Skeletal muscle cell (primary cell): ENCODE measurements at places on chromosomes 7 and 10.

- DNase-seq: no peak
Measured at GRCh38 chr7:97337849-97338248, 220.4 kb downstream of the SDHAF3 start.

DNA sequence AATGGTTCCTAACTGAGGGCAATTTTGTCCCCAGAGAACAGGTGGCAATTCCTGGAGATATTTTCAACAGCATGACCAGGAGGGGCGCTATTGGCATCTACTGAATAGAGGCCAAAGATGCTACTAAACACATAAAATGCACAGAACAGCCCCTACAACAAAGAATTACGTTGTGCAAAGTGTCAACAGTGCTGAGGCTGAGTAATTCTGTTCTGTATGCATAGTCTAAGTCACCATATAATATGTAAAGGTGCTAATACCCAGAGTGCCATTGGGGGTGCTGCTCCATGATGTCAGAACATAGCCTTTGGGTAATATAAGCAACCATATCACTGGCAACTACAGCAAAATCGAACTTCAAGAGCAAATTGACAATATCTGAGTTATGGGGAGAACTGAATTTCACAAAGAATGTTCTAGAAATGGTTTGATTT, 213.3 kb upstream of the PHYHIPL start:
- no peak for DNase-seq

- DNase-seq: no peak
Measured at GRCh38 chr7:135197906-135198655, 13.2 kb downstream of the WDR91 start.

DNA sequence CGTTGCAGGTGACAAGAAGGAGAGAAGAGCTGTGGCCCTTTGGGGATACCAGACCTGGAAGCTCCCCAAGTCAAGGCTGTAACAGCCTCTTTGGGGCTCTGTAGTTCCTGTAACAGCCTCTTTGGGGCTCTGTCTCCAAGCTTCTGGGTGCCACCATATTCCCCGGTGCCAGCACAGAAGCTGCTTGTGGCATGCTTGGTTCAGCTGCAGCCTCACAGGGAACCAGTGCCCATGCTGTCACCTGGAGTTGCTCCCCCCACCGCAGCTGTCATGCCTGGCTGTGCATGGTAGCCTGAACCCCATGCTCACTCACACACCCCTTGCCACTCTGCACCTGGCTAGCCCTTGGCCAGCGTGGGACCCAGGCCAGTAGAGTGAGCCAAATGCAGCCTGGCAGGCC, 109.1 kb downstream of the ELAPOR2 start:
- DNase-seq: no peak

- DNase-seq: no peak
Measured at GRCh38 chr7:138363721-138364120, 96.3 kb upstream of the TRIM24 start.

- no peak for DNase-seq
Measured at GRCh38 chr7:108189733-108190388, 59.7 kb upstream of the LAMB4 start.

- no peak for DNase-seq
Measured at GRCh38 chr10:19097151-19097550, 48.5 kb downstream of the MALRD1 start.

DNA sequence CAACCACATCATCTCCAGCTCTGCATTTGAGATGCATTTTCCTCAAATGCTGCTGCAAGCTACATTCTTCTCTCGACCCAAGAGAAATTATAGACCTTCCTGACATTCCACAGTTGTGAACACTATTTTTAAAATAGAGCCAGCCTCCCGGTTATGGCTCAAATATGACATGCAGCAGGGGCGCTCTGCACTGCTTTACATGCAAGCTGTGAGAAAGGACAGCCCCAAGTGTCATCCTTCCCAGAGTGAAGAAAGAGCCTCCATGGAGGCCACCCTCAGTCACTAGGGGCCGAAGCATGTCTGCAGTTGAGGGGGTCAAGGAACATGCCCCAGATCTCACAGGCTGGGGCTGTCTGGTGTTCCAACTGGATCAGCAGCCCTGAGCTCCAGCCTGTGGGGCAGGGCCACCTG, 63.9 kb upstream of the CHST15 start:
- no peak for DNase-seq

DNA sequence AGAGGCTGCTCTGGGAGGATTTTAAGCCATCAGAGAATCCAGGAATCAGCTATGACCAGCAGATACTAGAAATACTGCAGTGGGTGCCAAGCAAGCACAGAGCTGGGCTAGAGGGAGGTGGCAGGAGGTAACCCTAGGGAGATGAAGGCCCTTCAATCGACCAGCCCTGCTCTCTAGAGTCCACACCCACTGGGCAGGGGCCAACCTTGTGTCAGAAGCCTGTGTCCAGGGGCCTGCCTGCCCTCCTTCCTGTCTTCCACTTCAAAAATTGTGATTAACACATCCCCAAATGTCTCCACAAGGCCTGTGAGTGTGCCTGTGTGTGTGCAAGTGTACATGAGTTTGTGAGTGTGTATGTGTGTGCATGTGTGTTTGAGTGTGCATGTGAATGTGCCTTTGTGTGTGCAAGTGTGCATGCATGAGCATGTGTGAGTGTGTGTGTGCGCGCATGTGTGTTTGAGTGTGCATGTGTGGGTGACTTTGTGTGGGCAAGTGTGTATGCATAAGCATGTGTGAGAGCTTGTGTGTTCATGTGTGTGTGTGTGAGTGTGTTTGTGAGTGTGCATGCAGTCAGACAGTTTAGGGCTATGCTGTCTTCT, 367.7 kb downstream of the SFMBT2 start:
- DNase-seq: no peak

GRCh38 chr7:43649755-43650274, 66.9 kb downstream of the STK17A start:
- no peak for DNase-seq

DNA sequence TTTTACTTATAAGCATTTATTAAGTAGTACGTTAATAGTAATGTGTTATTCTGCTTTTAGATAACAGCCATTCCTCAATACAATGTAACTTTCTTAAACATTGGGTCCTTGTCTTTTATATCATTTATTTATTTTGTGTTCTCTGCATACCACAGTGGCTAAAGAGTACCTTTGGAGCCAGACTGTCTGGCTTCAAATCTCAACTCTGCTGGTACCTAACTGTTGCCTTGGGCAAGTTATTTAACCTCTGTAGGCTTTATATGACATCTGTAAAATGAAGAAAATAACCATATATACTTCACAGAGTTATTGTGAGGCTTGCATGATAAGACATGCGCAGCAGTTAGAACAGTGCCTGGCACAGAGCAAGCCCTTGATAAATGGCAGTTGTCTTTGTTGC, 397.6 kb downstream of the MDFIC start:
- DNase-seq: no peak

GRCh38 chr7:26356929-26357798, 65.5 kb downstream of the SNX10 start:
- DNase-seq: no peak

DNA sequence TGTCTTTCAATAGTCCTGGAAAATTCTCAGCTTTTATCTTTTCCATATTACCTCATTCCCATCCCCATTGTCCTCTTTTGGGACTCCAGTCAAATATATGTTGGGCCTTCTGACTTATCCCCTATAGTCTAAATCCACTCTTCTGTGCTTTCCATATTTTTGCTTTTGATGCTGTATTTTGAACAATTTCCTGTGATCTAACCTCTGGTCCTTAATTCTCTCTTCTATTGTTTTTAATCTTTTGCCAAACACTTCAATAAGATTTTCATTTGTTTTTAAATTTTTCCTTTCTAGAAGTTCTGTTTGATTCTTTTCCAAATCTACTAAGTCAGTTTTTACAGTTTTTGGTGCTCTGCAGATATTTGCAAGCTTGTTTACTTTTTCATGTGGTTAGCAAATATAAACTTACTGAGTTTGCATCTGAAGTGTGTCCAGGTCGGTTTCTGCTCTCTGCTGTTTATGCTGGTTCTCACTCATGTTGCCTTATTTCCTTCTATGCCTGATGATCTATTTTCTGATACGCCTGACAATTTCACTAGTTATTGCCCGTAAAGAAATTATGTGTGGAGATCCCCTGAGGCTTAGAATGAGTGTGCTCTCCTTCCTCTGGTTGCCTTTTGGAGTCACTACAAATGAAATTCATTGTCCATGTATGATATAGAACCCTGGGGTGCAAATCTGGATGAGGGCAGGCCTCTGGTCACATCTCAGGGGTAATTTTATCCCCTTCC, 110.4 kb downstream of the RBM20 start:
- DNase-seq: no peak

GRCh38 chr10:74839708-74840107, 13.3 kb downstream of the KAT6B start:
- no peak for DNase-seq

DNA sequence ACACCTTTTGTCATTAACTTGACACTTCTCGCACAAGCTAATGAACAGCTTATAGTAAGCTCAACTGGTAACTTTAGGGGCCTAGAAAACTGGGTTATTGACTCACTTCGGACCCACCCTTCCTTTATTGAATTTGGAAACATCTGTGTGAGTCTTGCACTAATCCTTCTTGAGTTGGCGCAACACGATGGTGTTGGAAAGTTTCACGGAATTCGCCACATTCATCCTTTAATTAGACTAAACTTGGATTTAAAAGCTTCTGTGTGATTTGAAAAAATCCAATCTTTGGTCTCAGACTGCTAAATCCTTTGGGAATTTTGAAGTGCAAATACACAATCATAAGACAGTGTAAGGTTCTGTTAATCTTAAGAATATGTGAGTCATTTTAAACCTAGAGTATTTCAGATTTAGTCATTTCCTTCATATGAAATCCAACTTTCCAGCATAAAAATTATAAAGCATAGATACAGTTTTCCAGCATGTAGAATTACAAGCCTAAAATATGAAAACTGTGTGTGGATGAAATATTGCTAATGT, 15.1 kb downstream of the FZD8 start:
- DNase-seq: no peak

GRCh38 chr10:11901454-11901832, 78.3 kb downstream of the PROSER2 start:
- no peak for DNase-seq

- DNase-seq: peak; percentile 82
Measured at GRCh38 chr7:130387628-130388403, 7.5 kb downstream of the CPA1 start.

DNA sequence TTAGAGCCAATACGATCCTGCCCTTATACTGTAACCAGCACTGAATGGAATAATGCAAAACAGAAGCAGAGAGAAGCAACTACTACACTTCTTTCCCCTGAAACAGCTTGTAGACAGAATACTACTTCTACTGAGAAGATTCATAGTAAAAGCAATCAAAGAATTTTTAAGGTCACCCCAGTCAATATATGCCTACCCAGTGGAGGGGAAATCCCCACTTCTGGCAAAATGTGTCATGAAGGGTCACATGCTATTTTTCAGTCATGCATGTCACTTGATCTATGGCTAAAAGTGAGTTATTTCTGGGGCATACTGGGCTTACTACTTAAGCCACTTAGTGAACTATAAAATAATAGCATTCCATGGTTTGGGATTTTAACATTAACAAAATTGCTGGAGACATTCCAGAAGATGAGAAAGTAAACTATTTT, 25.6 kb downstream of the IRF5 start:
- no peak for DNase-seq

- no peak for DNase-seq
Measured at GRCh38 chr7:17071866-17072265, 190.1 kb upstream of the AGR3 start.

DNA sequence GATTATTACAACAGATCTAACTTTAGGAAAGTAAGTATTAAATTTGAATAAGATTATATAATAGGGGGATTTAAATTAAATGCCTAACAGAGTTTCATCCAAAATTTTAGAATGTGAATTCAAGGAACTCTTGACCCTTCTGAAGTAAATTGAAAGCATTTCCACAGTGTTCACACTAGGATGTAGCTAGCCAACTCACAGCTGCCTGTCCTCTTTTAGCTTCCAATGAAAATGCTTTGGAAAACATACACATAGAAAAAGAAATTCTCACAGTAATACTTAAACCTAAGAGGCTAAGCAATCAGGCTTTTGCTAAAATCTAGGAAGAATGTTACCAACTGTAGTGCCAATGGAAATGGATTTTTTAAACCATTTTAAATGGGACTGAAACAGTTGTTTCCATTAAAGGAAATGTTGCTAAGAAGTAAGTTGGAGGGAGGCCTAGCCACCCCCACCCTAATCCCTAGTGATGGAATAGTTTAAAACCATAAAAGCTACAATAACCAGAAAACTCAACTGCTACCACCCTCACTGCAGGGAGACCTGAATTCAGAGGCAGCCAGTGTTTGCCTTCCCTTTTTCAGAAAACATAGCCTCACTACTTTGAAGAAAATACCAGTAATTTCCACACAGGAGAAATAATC, 58.3 kb downstream of the REEP3 start:
- no peak for DNase-seq

- DNase-seq: no peak
Measured at GRCh38 chr10:88036126-88036525, 172.7 kb downstream of the PTEN start.

GRCh38 chr7:37666026-37666799, 17.4 kb upstream of the GPR141 start:
- DNase-seq: no peak

GRCh38 chr10:13712476-13712836, 125.7 kb downstream of the PRPF18 start:
- no peak for DNase-seq

DNA sequence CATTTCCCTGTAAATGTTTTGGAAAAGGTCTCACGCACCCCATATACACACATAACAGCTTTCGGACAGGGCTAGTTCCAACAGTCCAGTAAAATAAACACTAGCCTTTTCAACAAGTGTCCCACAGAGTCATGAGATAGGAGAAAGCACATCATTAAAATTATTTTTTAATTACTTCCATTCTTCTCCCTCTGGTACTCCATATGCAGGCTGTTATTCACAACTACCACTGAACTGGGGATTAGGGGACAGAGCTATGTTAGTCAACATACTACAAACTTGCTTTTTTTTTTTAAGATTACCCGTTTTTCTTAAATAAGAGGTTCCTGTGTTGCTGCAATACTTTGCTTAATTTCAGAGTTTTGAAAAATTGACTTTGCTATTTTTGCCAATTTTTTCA, 576.6 kb upstream of the KCND2 start:
- DNase-seq: no peak

- DNase-seq: no peak
Measured at GRCh38 chr7:155062411-155062810, 7.7 kb upstream of the HTR5A start.

GRCh38 chr7:151607464-151607867, 87.8 kb upstream of the RHEB start:
- no peak for DNase-seq

DNA sequence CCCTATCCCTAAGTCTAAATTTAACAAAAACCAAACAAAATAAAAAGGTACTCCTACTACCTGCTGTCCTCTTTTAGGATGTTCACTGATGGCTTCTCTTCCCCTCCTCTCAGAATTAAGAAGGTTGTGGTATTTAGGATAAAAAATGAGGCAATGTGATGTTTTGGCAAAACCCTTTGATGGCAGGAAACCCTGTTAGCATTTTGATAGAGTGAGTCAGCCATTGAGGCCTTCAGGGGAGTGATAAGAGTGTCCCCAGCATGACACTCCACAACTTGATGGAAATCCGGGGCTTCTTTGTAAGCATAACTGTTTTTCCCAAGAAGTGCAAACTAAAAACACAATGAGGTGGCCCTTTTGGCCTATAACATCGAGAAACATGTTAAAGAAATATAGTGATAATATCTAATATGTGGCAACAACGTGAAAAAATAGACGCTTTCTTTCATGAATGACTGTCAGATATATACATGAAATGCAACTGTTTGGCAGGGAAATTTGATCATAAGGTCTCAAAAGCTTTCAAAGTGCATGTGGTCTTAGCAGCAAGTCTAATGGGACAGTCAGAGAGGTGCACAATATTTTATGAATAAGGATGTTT, 55.0 kb downstream of the PRTFDC1 start:
- DNase-seq: no peak
